ENCODE measurements at places on chromosomes 16 and 17.

GRCh38 chr17:36602030-36602748, 806 bp downstream of the MRM1 start:
- DNase-seq: no peak

DNA sequence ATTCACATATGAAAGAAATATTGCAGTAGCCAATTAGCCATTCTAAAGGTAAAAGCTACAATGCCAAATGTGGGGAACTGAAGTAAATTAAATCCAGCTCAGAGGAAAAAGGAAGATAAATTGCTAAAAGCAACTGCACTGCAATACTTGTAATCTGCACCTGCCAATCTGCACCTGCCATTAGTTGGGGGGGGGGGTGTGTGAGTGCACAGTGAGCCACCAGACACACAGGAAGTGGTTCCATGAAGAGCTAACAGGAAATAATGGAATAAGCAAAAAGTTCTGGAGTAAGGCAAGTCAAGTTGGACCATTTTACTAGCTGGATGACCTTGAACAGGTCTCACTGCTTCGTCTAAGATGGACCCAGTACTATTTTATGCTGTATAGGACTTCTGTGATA, 191.8 kb downstream of the PARN start:
- no peak for DNase-seq

GRCh38 chr17:42579794-42580551, 2.4 kb upstream of the PSMC3IP start:
- DNase-seq: no peak

DNA sequence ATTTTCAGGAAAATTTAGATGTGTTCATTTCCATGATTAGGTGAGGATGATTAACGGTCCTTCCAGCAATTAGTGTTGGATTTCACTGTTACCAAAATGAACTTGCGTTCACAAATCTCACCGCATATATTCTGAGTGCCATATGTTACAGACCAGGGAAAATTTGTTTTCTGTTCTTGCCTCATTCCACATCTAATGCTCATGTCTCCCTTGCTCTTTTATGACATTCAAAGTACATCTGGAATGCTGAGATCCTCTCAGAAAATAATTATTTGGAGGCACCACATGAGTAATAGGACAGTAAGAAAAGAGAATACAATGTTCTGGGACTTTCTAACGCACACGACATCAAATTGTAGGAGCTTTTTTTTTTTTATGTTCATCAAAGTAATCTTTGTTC, 406.5 kb downstream of the SHISA9 start:
- no peak for DNase-seq

DNA sequence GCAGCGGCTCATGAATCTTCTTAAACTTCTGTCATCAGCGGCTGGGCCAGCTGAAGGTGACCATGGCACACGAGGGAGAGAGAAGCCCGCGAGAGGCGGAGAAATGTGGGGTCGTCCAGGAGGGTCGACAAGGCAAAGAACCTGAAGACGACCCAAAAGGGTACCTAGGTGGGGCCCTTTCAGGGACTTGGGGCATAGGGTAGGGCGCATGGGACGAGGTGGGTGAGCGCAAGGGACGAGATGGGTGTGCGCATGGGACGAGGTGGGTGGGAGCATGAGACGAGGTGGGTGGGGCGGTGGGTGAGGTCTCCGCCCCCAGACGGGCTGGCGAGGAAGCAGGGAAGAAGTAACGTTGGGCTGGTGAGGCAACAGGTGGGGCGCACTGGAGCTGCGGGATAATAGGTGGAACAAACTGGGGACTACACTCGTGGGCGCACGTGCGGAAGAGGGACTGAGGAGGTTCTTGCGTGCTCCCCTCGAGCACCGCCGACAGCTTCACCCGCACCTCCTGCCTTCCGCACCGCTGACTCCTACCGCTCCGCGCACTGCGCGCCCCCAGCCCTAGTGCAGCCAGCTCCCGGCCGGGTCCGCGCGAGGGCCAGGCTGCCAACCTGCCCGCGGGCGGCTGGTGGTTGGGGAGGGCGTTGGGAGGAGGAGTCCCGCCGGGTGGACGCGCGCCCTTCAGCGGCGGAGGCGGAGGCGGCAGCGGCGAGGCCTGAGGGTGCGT, 23.2 kb upstream of the CRYM start:
- DNase-seq: peak; percentile 66

GRCh38 chr16:59330019-59330670, 596.0 kb upstream of the GOT2 start:
- no peak for DNase-seq

DNA sequence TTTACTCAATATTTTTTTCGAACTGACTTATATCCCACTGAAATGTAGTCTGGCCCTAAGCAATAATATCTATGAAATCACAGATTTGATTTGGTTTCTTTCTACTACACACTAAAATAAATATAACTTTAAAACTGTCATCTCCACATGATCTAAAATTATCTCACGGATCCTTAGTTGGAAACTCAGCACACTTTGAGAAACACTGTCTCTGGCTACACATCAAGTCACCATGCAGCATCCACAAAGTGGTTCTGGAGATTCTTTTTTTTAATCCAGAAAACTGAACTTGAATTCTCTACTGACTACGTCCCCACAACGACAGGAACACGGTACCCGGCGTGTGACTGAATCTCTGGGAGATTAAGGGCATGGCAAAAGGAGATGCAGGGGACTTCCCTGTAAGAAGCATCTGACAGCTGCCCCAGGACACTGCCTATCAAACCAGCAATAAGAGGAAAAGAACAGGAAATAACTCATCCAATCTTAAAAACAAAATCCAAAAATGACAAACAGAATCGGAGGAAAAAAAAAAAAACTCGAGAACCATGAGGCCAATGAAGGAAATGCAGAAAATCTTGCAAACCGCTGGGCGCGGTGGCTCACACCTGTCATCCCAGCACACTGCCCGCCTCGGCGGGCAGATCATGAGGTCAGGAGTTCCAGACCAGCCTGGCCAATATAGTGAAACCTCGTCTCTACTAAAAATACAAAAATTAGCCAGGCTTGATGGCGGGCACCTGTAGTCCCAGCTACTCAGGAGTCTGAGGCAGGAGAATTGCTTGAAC, 141.0 kb upstream of the RCVRN start:
- no peak for DNase-seq

GRCh38 chr16:71402007-71402406, 39.8 kb downstream of the TLE7 start:
- no peak for DNase-seq
